ENCODE measurements at places on chromosomes 3 and 15. TPM values are rescaled to one million over a fixed set of nuclear protein-coding genes. Genes with fewer than 3 reads are reported as not detected.

Gene LRRIQ4
- total RNA-seq: 4.6 TPM

Gene ECE2
- total RNA-seq: not detected

Gene FBXL22
- total RNA-seq: 7.7 TPM

Gene PLA2G4E
- total RNA-seq: not detected

Gene C3orf20
- not detected for total RNA-seq

All from stomach (tissue), 19 donors.